ENCODE measurements at places on chromosomes 12 and 14.

DNA sequence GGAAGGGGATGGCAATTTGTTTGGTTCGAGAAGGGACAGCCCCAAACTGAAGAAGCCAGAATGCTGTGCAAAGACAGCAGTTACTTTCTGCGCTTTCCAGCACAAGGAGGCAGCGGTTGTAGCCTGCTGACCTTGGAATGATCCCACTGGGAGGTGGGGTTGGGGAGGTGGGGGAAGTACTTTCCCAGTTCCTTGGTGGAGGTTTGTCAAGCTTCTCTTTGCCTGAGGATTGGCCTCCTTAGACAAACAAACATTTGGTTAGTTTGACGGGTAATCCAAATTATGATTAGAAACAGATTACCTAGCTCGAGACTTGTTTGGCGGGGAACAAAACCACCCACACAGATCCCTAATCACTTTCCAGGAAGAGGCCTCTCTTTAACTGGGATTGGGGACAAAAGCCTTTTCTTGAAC lies 79.1 kb upstream of the EGLN3 start:
- no peak for DNase-seq

DNA sequence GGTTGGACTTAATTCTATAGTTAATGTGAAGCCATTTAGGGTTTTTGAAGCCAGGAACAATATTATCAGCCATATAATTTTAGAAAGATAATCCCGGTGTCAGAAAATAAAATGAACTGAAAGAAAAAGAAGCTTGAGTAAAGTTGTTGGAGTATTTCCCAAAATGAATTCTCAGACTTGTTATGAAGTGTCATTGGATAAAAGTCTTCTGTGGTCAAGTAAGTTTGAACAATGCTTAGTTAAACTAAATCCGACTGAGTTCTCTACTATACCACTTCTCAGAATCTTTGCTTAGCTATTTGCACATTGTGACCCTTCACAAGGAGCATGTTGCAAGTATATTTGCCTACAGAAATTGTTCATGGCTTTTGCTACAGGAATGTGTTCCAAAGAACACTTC lies 17.5 kb upstream of the FLRT2 start:
- no peak for DNase-seq

- DNase-seq: no peak
These were observed 103.9 kb downstream of the BTG1 start for GRCh38 chr12:92041742-92042141.

- no peak for DNase-seq
These were observed 151.0 kb upstream of the NAV3 start for GRCh38 chr12:77679686-77680085.
